ENCODE measurements at places on chromosomes 11 and 22.
A peak's percentile ranks its signal among the peaks of the same experiment; 100 is the strongest.

DNA sequence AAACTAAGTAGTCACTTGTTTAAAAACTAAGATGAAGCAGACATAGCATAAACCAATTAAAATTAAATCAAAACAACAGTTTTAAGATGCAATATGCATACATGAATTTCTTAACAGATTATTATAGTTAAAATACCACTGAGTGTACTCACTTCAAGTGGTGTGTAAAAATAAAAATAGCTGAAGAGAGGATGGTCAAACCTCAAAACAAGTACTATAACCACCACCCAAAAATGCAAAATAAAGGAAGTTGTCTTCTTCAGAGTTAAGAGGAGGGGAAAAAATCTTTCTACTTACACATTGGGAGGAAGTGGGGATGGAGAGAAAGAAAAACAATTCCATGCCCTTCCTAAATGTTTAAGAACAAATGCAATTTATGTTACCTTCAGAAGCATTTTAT, 31.9 kb downstream of the RRAS2 start:
- DNase-seq: no peak

DNA sequence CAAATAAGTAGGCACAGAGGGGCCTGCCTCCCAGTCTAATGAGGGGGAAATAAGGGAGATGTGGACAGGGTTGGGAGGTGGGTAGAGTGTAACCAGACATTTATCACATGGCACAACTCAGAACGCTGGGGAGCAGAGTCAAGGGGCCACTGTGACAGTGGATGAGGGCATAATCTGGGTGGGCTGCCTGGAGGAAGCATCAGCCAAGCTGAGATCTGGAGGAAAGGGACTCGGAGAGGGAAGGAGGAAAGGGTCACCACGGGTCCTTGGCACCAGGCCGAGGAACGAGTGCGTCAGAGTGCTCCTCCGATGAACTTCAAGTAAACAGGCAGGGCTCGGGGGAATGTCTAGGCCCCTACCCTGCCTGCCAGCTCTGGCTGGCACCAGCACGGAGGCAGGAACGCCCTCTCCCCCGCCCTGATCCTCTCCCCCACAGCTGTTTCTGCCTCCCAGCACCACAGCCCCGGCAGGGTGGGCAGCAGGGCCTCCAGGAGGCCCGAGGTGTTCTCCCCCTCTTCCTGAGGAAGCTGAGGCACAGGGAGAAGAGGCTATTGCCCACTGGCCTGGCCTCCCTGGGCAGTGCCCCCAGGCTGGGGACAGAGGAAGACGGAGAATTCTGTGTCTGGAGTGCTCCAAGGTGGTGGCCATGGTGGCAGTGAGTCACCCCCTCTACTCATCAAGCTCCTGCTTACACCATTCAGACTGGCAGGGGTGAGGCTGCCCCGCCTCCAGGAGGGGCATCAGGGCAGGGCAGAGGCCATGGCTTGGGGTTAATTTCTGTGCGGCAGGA, 4.2 kb downstream of the ALDH3B1 start:
- no peak for DNase-seq

GRCh38 chr22:39363751-39364515, 14.1 kb downstream of the SYNGR1 start:
- no peak for DNase-seq

DNA sequence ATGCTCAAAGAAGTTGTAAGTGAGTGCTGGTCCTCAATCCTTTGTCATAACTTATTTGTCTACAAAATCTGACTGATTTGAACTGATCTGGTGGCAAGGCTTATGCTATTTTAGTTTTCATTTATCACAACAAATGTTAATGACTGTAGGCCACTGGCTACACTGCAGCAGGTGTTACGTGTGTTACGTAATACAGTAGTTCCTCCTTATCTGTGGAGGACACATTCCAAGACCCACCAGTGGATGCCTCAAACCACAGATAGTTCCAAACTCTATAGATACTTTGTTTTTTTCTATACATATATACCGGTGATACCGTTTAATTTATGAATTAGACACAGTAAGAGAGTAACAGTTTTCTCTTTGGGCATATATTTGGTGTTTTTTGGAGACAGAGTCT, 7.0 kb downstream of the MADD start:
- no peak for DNase-seq

GRCh38 chr22:45644714-45645113, 26.9 kb upstream of the ATXN10 start:
- DNase-seq: no peak

DNA sequence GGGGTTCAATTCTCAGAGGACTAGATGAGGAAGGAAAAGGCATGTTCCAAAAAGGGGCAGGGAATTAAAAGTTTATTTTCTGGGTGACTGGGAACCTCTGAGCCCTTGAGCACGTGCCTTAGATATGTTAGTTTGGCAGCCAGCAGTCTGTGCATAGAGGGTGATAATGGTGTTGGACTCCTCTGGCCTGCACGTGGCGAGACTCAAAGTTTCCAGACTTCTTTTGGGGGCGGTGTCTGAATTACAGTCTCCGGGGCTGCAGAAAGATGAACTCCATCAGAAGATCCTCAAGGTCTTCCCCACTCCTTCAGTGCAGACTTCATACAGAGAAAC, 861 bp upstream of the ZNRF3 start:
- no peak for DNase-seq

GRCh38 chr11:101586965-101587364, 3.2 kb upstream of the TRPC6 start:
- DNase-seq: no peak

- no peak for DNase-seq
Measured at GRCh38 chr11:84719935-84720577, 907.1 kb downstream of the DLG2 start.

GRCh38 chr11:6475936-6476335, 2.2 kb upstream of the TRIM3 start:
- DNase-seq: no peak

GRCh38 chr22:49094151-49094550, 733.5 kb downstream of the BRD1 start:
- DNase-seq: no peak

GRCh38 chr11:106398502-106399075, 321.1 kb downstream of the AASDHPPT start:
- DNase-seq: no peak

DNA sequence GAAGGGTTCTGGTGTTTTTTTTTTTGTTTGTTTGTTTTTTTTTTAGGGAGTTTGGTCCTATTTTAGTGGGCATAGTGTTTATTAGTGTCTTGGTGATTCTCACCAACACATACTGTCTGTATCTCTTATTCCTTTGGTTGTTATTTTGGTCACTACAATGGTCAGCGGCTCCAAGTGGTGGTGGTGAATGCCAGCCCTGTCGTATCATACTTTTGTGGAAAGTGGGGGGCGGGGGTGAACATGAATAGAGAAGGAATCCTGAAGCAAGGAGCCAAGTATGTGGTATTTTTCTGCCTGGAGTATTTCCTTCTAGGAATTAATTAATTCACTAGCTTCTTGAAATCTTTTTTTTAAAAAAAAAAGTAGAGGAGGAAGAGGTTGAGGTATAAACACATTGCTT, 79.6 kb downstream of the GRK3 start:
- no peak for DNase-seq

GRCh38 chr11:69603111-69603836, 37.7 kb upstream of the CCND1 start:
- no peak for DNase-seq

DNA sequence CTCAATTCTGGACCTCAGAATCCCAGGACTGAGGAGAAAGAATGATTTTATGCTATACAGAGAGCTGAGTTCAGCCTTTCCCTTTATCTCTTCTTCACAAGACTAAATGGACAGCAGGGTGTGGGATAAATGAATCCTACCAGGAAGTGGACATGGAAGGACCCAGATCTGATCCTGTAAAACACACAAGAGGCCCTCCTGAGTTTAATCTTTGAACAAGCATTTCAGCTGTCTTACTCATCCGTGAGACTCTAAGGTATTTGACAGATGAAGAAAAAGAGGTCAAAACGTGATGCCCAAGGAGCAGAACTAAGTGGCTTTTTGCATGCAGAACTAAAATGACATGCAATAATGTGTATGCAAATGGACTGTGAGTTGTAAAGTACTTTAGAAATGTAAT, 511.3 kb downstream of the DLG2 start:
- DNase-seq: no peak

DNA sequence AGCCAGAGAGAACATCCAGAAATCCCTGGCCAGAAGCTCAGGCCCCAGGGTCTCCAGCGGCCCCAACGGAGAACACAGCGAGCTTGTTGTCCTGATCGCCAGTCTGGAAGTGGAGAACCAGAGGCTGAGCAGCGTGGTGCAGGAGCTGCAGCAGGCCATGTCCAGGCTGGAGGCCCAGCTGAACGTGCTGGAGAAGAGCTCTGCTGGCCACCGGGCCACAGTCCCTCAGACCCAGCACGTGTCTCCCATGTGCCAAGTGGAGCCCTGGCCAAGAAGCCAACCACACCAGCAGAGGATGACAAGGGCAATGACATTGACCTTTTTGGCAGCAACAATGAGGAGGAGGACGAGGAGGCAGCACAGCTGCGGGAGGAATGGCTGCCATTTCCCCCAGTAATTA, 20.6 kb upstream of the SCGB1D1 start:
- no peak for DNase-seq

DNA sequence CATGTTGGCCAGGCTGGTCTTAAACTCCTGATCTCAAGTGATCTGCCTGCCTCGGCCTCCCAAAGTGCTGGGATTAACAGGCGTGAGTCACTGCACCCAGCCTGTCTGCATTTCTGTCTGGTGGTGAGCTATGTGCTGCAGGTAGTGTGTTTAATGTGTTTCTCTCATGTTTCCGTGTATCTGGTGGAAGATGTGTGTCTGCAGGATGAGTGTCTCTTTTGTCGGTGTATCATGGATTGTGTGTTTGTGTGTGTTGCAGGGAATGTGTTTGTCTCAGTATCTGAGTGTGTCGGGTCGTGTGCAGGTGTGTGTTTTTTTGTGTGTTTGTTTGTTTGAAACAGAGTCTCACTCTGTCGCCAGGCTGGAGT, 16.1 kb downstream of the SCARF2 start:
- DNase-seq: no peak

GRCh38 chr11:78801161-78801884, 226.7 kb upstream of the NARS2 start:
- DNase-seq: no peak

GRCh38 chr11:3153291-3153861, 11.7 kb downstream of the OSBPL5 start:
- DNase-seq: no peak

- DNase-seq: no peak
Measured at GRCh38 chr11:636511-637332, at the start of gene DRD4. DRD4 (plus strand) TSS chr11:637269; CDS start chr11:637305, 36 bp downstream.

DNA sequence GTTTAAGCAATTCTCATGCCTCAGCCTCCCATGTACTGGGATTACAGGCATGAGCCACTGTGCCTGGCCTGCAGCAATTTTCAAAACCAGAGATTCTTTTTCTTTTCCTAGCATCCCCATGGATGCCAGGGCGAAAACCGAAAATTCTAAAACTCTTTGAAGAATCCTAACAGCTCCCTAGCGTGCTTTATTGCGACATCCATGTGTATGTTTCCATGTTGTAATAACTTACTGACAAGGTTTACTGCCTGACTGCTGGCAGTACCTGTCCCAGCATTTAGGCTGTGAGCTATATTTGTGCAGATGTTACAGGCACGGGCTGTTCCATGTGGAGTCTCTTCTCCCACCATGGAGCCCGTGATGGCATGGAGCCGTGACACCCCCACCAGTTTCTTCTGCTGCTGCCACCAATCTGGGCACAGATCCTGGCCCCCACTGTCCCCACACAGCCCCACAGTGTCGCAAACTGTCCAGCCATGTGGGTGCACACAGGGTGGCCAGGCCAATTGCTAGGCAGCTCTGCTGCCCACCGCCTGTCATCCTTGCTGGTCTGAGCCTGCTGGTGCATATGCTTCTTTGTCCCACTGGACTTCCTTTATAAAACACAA, 7.1 kb upstream of the TAB1 start:
- DNase-seq: no peak

GRCh38 chr11:132588366-132588765, 943.9 kb downstream of the OPCML start:
- no peak for DNase-seq

DNA sequence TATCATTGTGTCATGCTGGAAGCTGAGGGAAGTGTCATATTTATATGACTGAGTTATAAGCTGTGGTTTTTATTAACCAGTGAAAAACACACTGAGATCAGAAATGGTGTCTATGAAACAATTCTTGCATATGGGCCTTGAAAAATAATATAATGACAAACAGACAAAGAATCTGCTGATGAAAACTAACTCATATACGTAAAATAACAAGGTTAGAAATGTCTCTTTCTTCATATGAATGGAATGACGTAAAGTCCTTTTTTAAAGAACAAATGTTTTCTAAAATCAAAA, 48.8 kb upstream of the PHF21B start:
- no peak for DNase-seq

DNA sequence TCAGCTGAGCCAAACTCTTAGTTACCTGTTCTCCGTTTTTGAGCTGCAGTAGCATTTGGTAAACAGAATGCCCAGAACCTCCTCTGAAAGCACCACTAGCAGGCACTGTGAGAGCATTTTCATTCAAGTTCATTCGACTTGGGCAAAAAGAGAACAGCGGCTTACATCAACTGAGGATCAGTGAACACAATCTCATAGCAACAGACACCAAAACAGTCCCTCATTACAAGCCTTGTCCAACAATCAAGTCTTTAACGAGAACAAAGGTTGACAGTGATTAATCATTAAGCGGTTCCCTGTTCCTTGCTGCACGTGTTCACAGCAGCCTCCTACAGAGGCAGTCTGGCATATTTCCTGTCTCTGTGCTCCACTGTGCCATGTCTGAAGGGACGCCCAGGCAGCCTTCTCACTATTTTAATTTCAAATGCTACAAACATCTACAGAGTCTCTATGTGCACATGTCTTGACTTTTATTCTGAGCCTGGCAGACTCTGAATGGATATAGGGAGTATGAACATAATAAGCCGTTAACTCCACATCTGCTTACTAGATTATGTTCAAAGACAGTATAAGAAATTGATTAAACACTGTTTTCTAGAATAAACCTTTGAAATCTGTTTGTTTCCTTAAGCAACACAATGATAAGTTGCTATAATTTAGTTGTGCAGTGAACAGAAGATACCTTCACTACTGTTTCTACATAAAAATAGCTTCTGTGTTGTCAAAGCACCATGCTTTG, 88.3 kb upstream of the MTMR2 start:
- DNase-seq: peak; percentile 56

DNA sequence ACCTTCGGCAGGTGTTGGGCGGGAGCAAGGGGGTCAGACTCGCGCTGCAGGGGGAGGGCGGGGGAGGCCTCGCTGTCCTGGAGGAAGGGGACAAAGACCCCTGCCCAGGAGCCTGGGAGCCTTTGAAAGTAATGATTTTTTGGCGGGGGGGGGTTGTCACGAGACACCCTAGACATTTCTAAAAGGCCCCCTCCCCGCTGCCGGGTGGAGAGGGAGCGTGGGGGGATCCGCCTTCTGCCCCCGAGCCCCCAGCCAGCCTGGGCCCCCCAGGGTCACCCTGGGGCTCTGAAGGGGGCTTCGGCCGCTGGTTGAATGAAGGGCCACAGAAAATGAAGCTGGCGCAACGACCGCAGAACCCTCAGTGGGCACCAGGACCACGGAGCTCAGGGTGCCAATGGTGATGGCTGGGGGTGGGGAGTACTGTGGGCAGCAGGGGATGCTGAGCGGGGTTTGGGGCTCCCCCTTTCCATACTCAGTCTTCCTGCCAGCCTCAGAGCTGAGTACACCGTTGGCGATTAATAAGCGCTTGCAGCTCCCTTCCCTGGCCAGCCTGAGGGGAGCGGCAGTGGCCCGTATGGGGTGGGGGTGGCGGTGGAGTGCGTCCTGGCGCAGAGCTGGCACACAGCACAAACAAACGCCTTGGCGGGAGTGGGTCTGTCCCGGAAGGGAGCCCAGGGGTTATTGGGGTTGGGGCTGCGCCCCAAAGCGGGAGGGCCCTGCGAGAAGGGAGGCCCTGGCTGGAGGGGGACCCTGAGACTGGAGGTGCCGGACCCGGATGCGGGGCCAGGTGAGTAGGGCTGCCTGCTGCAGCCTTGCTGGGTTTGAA, 1.2 kb upstream of the DUSP8 start:
- DNase-seq: peak; percentile 41
